Astrocyte of the spinal cord (primary cell): ENCODE measurements at places on chromosomes 11 and 22.

GRCh38 chr11:118536726-118537125 is 5.7 kb downstream of the TMEM25 start:
- no peak for DNase-seq

DNA sequence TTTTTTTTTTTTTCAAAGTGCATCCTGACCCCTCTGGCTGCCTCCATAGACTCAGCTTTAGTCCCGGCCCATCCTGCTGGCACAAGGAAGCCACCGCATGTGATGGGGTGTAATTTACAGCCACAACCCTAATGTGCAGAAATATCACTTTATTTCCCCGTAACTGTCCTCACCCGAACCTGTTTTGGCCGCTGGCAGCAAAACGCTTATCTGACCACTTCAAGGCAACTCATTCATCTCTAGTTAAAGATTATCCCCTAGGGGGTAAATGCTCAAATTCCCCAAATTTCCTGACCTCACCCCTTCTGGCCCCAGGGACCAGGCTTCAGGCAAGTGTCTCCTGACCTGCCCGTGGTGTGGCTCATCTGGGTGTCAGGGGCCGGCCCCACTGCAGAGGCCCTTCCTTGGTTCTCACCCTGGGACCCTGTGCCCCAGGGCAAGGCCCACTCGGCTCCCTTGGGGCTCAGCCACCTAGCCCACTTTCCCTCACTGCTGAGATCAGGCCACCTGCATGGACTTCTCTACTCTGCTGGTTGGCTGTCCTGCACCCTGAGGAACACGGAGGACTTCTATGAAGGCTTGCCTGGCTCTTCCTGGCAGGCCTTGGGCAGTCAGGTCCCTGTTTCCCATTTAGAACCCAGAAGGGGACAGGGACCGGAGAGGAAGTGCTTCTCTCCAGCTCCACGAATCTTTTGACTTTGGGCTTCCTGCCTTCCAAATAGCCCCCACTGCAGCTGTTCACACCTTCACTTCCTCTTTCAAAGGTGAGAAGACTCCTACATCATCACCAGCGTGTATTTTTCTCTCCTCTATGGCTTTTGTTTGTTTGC is 53.3 kb downstream of the WNT11 start:
- DNase-seq: no peak

DNA sequence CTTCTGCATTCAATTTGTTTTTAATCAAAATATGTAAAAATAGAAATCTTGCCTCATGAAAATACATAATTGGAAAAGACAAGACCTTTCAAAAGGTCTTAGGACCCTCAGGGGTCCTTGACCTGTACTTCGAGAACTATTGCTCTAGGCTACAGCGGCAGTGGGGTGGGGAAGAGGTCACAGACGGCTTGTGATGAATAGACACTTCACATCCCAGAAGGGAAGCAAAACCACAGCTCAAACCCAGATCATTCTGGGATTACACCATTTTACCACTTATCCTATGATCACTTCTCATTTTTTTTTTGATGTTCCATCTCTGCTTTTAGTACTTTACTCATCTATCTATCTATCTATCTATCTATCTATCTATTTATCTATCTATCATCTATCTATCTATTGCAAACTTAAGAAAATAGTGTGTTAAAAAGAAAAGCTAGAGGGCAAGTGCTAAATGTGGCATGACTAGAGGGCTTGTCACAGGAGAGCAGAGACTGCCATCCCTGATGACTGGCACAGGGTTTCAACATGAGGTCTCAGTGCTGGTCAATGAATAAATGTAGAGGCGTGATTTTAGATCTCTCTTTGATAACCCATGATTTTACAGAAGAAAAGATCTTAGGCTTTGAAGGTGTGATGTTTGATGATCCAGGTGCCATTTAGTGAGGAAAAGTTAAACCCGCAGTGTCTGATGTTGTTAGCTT is 37.1 kb downstream of the RNF141 start:
- no peak for DNase-seq

DNA sequence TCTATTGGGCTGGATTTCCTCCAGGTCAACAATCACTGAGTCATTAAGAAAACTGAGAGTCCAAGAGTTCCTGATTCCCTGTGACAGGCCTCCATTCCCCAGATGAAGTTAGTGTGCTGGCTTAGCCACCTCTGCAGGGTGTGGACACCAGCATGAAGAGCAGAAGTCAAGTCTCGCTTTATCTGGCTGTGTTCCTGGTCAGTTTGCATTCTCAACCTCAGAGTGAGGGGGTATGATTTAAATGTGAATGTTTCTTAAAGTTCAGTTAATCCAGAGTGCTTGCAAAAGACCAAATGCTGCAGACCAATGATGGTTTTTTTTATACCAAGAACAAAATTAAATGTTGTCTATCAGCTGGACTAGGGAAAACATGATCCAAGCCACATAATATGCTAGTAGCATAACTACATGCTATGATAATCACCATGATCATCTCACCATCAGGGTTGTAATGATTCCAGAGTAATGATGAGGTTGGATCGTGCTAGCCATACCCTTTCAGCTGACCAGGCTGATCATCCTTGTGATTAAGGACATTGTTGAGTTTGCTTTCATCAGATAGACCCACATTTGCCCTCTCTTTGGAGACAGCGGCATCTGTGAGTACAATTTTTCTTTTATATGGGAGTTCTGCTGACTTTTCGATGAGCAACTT is 145.8 kb upstream of the ARHGAP20 start:
- DNase-seq: peak; percentile 74
